NCI-H226 (cell line): ENCODE measurements at places on chromosomes 11 and 22.

GRCh38 chr22:49930596-49931412 lies 12.4 kb downstream of the CRELD2 start:
- DNase-seq = no peak

DNA sequence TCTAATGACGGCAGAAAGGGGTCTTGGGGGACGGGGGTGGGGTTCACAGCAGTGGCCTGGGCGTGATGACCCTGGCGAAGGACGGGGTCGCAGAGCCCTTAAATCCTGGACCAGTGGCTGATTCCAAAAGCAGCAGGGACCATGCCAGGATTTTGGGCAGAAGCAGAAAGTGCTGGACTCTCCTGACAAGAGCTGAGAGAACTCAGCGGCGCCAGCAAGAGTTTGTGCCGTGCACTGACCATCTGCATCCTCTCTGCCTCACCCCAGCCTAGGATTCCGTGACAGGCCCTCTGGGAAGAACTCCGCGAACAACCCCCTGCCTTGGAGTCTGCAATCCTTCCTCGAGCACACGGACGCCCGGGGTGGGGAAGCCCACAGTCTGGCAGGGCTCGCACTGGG lies 644 bp upstream of the NDUFV1 start:
- no peak for DNase-seq

- no peak for DNase-seq
Measured at GRCh38 chr11:32080361-32080980, 10.4 kb upstream of the RCN1 start.

DNA sequence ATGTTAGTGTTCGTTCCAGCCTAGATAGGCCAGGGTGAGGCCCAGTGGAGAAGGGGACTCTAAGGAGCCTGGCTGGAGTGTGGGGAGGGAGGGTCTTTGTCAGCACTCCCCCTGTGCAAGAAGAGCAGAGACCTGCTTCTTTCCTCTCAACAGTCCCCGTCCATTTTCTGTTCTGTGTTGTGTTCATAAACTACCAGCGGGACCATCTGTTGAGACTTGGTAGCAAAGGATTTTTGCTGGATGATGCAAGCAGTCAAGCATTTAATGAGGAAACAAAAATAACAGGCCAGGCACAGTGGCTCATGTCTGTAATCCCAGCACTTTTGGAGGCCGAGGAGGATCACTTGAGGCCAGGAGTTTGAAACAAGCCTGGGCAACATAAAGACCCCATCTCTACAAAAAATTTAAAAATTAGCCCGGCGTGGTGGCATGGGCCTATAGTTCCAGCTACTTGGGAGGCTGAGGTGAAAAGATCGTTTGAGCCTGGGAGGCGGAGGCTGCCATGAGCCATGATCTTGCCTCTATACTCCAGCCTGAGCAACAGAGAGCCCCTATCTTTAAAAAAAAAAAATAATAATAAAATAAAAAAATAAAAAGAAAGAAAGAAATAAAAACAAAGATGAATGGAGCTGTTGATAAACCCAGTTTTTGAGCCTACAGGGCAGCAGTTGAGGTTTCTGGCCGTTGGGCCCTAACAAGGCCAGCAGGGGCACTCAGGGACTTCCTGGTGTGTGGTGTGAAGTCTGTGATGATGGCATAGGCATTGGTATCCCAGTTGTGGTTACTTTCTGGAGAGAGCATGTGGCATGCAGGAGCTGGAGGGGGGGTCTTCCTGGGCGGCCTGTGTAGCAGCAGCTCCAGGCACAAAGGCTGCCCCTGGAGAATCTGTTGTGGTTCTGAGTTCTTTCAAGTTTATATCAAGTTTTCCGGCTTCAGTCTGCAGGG lies 1.7 kb upstream of the TXNRD2 start:
- peak; percentile 19 for DNase-seq

GRCh38 chr11:74634537-74634936 lies 42.2 kb downstream of the POLD3 start:
- peak; percentile 64 for DNase-seq

DNA sequence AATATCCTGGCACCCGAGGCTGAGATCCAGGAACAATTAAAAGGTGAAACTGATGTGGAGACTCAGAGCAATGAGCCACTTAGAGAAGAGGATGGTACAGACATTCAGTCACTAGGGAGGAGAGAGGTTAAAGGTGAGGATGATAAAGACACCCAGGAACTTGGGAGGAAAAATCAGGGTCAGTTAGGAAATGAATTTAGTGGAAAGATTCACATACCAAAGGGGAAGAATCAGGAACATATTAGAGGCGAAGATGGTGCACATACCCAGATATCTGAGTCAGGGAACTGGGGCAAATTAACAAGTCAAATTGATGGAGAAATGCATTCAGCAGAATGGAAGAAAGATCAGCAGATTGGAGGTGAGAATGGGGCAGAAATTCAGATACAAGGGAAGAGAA lies 4.1 kb upstream of the MEI1 start:
- no peak for DNase-seq

DNA sequence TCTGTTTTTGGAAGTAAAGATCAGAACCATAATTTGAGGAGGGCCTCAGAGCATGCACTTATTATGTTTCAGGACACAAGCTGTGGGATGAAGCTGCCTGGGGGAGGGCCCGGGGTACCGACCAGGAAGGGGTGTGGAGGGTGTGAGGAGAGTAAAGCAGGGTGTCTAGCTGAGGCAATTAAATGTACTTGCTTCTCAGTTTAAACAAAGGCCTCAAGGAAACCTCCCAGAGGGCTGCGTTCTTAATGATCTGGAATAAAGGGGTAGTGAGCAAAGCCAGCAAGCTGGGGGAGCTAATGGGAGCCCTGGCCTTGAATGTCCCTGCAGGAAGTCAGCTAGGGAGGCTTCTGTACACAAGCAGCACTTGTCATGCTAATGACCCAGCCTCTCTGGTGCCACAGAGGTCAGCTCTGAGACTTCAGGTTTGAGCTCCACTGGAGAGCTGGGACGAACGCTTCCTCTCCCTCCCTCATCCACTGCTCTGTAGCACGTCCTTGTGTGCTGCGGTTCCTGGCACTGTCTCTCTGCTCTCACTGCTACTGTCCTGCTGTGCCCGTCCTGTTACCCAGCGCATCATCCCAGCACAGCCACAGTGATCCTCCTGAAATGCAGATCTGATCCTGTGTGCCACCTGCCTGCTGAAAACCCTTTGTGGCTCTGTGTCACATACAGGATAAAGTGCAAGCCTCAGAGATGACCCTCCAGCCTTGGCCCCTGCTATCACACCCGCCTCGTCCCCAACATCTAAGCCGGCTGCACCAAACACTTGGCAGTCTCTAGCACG lies 159.7 kb downstream of the DBX1 start:
- no peak for DNase-seq

- DNase-seq = no peak
Measured at GRCh38 chr11:7413961-7414915, 71.1 kb upstream of the OLFML1 start.

GRCh38 chr22:30232716-30233218 lies 13.8 kb downstream of the LIF start:
- no peak for DNase-seq

DNA sequence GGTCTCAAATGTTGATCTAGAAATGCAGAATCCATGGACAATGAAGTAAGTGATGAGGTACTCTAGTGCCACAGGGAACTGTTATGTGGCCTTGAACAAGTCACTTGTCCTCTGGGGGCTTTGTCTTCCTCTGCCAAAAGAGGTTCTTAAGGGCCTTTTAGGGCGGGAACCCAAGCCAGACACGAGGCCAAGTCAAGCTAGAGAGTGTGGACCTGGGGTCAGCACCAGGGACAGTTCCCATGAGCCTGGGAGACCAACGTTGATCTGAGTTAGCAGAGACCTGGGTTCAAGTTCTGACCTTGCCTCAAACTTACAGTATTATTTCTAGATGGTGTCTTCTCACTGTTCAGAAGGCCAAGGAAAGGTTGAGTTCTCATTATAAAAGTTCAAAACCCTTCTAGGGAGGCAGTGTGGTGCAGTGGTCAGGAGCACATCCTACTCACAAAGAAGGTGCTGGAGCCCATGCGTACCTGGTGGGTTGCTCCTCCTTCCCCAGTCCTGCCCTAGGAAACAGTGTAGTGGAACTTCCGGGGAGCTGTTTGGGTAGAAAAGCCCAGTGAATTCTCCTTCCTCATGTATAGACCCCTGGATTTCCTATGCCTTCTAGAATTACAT lies 121.5 kb downstream of the CHST1 start:
- DNase-seq = no peak

DNA sequence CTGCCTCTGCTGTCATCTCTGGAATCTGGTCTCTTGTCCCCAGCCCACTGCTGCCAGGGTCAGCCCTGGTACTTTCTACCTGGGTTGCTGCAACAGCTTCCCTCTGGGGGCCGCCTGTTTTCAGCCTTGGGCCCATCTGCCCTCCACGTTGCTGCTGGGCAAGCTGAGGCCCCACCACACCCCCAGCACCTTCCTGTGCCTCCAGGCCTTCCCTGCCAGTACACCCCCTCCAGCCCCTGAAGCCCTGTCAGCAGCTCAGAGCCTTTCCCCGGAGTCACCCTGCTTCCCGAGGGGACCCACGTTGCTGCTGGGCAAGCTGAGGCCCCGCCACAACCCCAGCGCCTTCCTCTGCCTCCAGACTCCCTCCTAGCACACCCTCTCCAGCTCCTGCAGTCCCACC lies 3.3 kb upstream of the SAMM50 start:
- DNase-seq = no peak

GRCh38 chr11:12680940-12681258 lies 6.7 kb downstream of the TEAD1 start:
- no peak for DNase-seq

DNA sequence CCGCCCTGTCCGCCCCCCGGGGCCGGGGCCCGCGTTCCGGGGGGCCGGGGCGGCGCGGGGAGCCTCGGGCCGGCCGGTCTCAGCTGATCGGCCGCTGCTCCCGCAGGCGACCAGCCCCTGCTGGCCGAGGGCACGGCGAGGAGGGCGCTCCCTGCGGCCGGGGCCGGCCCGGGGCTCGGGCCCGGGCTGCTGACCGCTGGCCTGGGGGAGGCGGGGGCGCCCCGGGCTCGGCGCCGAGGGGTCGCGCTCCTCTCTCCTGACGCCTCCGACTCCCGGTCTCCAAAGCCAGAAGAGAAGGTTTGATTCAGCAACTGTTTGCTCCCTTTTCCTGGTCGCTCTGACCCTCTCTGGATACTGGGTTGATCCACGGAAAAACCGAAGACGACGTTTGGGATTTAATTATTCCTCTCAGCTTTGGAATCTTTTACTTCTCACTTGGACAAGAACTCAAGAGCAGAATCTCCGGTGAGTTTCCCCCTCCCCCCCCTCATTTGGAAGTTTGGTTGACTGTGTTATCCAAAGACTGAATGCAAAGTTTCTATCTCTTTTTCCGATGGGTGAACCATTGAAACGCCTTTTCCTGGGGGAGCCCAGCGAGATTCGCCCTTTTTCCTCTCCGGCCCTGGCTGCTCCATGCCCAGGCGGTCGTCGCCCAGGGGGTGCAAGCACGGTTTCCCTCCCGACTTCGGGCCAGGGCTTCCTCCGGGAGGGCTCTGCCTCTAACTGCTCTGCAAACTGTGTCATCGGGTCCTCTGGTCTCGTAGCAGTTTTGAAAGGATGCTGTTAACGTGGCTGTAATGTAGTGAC lies 725 bp downstream of the KDM2A start:
- no peak for DNase-seq

DNA sequence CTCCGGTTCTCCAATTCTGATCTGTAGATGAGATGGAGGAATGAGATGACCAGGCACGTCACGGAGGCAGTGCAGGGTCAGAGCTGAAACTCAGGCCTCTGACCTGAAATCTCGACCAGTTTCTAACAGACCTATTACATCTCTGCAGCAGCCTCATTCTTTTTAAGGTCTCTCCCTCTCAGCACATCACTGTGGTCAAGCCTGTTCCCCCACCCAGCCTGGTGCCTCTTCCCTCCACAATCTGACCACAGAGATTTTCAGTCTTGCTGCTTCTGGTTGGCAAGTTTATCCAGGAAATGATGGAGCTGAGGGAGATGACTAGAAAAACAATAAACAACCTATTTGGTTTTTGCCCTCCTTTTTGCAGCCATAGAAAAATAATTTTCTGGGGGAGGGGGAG lies 9.5 kb downstream of the GRAMD1B start:
- no peak for DNase-seq

DNA sequence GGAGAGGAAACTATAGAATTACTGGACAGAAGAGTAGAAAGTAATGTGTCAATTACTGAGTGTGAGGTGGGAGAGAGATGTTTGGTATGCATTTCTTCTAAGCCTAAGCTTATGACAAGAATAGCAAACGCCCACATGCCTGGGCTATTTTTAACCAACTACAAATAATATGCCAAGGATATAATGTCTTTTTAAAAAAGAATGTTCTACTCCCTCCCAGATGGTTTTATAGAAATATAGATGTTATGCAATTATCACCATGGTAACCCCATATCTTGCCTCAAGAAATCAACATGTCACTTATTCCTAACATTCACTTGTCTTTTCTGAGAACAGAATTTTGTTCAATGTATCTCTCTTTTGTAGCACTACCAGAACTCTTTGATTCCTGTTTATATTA lies 996.7 kb upstream of the CHORDC1 start:
- DNase-seq = peak; percentile 62

- DNase-seq = no peak
Measured at GRCh38 chr22:19665784-19666672, 48.3 kb upstream of the SEPTIN5 start.

DNA sequence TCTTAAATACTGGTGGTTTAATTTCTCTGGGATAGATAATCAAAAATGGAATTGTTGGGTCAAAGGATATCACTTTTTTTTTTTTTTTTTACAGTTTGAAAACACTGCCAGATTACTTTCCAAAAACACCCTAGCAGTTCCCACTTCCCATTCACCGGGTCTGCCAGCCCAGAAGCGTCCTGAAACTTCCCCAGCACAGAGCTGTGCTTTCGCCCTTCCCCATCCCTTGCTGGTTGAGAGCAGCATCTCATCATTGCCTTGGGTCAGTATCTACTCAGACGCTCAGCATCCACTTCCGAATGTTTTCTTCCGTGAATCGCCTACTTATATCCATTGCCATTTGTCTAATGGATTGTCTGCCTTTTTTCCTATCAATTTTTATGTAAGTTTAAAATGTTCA lies 5.5 kb downstream of the CERK start:
- no peak for DNase-seq

- peak; percentile 32 for DNase-seq
Measured at GRCh38 chr11:1825039-1825740, 9.6 kb upstream of the SYT8 start.

GRCh38 chr11:26048271-26048670 lies 283.7 kb upstream of the ANO3 start:
- DNase-seq = no peak

DNA sequence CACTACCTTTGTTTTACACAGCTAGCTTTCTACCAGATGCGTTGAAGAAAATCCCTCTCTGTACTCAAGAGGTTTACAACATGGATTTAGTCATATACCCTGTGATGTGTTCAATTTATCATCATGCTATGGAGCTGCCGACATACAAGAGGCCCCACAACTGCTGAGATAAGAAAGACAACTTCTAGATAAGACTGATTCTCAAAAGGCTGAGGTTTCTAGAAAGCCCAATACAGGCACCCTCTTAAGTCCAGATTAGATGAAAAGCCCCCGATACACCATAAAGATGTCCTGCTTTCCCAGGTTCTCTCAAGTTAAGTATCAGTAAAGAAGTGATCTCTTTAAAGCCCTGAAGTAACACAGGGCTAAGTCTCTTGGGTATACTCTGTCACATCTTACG lies 14.3 kb downstream of the MTCH2 start:
- DNase-seq = no peak

GRCh38 chr11:35951680-35952079 lies 7.8 kb downstream of the LDLRAD3 start:
- no peak for DNase-seq

- DNase-seq = no peak
Measured at GRCh38 chr11:78039391-78039918, 16.4 kb upstream of the KCTD14 start.
